GM23338 (cell line): ENCODE measurements at places on chromosomes 13 and 19. TPM values are rescaled to one million over a fixed set of nuclear protein-coding genes. Genes with fewer than 3 reads are reported as not detected.

Gene ZNF546
- 0.47 and 0.95 TPM in 2 replicates for polyA plus RNA-seq

Gene ASF1B
- polyA plus RNA-seq: 33.8 and 36.9 TPM in 2 replicates

Gene ATP8A2
- polyA plus RNA-seq: 5.7 and 6.3 TPM in 2 replicates

Gene WTIP
- 0.47 and 0.59 TPM in 2 replicates for polyA plus RNA-seq
